ENCODE measurements at places on chromosomes 12 and 14. TPM values are rescaled to one million over a fixed set of nuclear protein-coding genes. Genes with fewer than 3 reads are reported as not detected.
A peak's percentile ranks its signal among the peaks of the same experiment; 100 is the strongest.

GRCh38 chr12:7092986-7093460 lies 778 bp upstream of the C1R start:
- no peak for DNase-seq

- no peak for DNase-seq
Observed at GRCh38 chr14:105039458-105040205, 18.7 kb upstream of the CDCA4 start.

DNA sequence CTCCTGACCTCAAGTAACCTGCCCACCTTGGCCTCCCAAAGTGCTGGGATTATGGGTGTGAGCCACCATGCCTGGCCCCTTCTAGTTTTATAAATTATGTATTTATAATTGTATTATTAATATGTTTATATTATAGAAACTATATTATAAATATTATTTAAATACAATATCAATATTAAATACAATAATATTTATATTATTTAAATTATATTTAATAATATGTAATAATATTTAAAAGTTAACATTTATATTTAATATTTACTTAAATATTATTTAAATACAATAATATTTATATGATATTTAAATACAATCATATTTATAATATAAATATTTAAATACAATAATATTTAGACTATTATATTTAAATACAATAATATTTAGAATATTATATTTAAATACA lies 20.0 kb downstream of the SDR9C7 start:
- no peak for DNase-seq

- peak; percentile 31 for DNase-seq
Observed at GRCh38 chr12:32455607-32456071, 56.3 kb downstream of the FGD4 start.

DNA sequence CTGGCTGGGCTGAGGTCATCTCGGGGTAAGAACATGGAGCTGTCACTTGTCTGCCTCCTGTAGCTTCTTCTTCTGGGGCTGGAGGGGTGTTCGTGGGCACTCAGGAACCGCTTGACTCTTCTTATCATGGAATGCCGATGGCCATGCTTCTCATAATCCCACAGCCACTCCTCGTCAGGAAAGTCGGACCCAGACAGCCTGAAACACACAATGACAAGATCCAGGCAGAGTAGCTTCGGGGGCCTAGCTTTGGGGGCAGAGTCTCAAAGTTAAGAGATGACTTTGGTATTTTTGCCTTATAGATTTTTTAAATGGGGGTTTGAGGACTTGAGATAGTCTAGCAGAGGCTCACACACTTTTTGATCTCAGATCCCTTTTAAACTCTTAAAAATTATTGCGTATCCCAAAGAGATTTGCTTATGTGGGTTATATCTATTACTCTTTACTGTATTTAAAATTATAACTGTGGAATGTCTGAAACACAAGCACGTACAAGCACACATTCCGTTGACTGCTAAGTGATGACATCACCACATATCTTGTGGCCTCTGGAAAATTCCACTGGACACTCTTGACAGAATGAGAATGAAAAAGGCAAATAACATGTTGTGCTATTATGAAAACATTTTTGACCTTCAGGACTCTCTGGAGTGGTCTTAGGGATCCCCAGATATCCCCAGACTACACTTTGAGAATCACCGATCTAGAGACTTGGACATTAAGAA lies 43.3 kb downstream of the BEST3 start:
- DNase-seq: no peak

DNA sequence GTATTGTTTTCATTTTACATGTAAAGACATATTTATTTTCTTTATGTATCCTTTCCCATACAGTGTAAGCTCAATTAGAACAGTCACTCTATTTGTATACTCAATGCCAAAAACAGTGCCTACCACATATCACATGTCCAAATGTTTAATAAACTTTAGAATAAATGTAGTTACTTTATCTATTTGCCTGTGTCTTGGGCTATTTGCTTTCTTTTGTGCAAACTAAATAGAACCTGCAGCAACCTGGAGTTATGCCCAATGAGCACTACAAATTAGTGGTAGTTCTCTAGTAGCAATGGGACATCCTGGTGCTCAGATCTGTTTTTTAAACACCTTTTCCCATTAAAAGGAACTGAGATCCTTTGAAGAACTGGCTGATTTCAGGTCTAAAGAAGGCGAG lies 186.7 kb downstream of the PPFIA2 start:
- DNase-seq: no peak

DNA sequence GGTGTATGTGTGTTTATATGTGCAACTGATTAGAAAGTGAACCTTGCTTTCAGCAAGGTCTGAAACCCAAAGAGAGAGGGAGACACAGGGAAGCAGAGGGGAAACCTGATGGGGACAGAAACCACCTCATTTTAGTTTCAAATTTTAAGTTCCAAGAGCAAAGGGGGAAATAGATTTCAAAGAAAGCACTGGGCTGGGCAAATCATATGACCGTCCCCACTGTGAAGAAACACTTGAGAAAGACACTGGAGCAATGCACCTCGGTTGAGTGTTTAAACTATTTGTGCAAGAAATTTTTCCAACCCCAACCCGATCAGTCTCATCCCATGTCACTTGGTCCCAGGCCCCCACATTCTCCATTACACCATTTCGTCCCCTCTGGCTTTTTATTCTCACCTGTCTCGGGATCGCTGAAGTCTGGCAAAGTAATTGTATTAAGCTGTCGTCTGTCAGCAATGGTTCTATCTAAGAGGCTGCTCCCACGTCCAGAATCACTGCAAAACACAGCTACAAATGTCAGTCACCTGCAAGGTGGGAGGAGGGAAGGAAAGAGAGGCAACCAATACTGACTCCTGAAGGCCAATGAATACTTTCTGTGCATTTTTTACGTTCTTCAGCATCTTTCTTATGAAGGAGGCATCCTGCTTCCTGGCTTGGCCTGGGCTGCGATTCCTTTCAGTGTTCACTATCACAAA lies 205.7 kb downstream of the TTC7B start:
- no peak for DNase-seq

DNA sequence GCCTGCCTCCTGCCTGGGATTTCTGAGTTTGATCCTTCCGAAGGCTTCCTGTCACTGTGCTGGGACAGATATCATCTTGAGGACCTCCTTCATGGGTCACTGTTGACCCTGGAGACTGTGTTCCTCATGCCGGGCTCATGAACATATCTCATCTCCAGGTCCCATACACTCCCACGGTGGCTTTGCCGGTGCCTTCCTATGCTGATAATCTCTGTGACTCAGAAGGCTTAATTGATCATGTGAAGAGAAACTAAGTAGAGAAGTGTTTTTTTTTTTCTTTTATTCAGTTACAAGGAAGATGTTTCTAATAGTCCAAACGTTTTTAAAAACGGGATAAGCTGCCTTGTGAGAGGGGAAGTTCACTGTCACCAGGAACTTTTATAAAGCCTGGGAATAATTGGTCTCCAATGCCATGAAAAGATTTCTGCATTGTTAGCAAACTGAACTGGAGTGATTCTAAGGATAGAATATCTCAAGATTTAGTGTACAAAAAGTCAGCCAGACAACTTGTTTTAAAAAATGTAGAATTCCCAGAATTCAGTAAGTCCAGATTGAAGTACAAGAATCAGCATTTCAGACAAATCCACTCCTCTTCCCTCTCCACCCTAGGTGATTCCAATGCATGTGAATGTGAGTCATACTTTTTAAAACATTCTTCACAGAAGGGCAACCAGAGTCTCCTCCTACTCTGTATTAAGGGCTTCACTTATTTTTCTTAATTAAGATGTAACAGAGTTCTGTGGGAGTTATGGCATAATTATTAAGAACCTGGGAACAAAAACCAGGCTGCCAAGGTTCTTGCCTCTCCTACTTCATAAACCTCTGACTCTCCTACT lies 139.8 kb upstream of the LGR5 start:
- DNase-seq: no peak

- no peak for DNase-seq
Observed at GRCh38 chr14:90979515-90979914, 80.9 kb downstream of the RPS6KA5 start.

GRCh38 chr12:124720681-124721500 lies 142.8 kb downstream of the SCARB1 start:
- no peak for DNase-seq

GRCh38 chr14:61470961-61471293 lies 149.5 kb downstream of the PRKCH start:
- DNase-seq: no peak

GRCh38 chr14:87405563-87405962 lies 587.4 kb downstream of the GALC start:
- DNase-seq: no peak

GRCh38 chr14:68955164-68955850 lies 23.8 kb downstream of the ACTN1 start:
- DNase-seq: no peak

DNA sequence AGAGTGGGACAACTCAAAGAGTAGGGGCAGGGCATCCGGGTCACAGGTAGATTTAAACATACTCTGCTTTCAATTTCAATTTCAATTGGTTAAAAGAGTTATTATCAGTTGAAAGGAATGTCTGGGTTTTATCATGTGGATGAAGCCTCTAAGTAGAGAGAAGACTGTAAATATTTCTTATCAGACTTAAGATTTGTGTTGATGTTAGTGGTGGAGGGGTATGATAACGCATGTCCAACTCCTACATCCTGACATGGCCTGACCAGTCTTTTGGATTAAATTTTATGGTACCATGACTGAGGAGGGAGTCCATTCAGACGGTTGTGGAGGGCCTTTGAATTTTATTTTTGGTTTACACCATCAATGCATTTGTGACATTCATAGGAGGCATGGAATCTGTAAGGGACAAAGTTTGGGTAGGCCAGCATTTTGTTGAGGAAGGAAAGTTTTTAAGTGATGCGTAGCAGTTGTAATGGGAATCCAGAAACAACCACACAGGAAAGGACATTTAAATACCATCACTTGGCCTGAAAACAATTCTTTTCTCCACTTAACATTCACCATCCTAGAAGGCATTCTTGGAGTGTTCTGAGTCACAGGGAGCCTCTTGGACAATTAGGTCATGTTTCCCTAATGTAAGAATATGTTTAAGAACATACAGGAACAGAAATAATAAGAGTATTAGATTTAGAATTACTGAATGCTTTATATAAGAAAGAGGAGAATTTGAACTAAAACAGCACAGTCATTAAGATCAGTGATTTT lies 371.9 kb downstream of the ATP23 start:
- DNase-seq: no peak

DNA sequence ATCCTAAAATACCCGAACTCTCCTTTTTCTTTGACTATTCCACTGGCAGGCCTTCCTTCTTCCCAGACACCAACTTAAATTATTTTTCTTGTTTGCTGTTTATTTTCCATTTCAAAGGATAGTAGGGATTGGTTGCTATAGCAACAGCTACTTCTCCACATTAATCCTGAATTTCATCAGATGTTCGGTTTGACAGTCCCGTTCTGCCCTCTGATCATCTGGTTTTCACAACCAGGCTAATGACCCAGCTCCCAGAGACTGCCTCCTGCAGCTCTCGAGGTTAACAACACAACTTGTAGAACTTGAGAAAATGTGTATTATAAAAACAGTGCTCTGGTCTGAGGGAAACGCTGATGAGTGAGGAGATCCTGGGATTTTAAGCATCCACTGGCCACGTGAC lies 45.5 kb downstream of the NUAK1 start:
- DNase-seq: peak; percentile 45

DNA sequence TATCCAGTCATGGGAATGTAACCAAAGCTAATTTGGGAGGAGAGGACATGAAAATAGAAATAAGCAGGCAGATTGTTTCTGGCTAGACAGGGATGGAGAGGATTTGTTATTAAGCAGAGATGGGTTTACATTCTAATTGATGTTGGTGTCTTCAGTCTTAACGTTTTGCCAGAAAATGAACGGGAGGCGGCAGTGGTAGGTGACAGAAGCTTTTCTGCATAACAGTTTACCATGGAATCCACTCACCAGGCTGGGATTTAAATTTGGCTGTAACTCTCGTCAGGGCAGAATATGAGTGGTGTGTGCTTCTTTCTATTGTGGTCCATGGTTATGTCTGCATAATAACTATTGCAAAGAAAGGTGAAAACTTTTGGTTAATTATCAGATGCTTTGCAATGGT lies 50.2 kb upstream of the OTX2 start:
- no peak for DNase-seq

- peak; percentile 40 for DNase-seq
Observed at GRCh38 chr14:104642540-104642868, 37.9 kb upstream of the TMEM179 start.

DNA sequence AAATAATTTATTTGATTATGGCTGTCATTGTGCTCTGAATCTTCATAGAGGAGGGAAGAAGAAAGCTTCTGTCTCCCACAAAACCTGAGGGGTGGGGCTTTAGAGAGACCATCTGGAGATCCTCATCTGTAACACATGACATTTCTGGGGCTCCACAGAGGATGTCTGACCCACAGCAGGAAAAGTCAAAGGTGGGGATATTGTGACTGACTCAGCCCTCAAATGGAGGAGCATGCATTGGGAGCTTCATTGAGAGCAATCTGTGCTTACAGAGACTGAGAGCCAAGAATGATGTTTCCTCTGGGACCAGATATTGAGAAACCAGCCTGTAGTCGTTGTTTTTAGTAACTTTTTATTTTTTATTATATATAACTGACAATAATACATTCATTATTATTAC lies 158.7 kb downstream of the SYT1 start:
- no peak for DNase-seq

DNA sequence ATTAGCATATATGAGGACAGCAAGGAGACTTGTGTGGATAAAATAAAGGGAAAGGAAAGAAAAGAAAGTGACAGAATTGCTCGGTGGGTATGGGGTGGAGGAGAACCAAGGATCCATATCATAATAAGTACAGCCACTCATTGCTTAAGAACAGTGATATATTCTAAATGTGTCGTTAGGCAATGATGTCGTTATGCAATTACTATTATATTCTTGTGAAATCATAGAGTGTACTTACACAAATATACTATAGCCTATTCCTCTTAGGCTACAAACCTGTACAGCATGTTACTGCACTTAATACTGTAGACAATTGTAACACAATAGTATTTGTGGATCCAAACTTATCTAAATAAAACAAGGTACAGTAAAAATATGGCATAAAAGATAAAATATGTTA lies 271.1 kb downstream of the CCER1 start:
- no peak for DNase-seq

GRCh38 chr14:66979101-66979974 lies 209.9 kb upstream of the GARIN2 start:
- DNase-seq: no peak

DBX2 gene
- not detected for total RNA-seq

OR6C6 gene
- total RNA-seq: not detected

ACVR1B gene
- total RNA-seq: 48.6 TPM

CEBPE gene
- total RNA-seq: not detected

ACACB gene
- total RNA-seq: 10.6 TPM

SLC6A15 gene
- total RNA-seq: 6.3 TPM

TAS2R46 gene
- total RNA-seq: 1.3 TPM

TMEM121 gene
- 0.29 TPM for total RNA-seq

LALBA gene
- not detected for total RNA-seq

MOK gene
- total RNA-seq: 135 TPM

Measured in endodermal cell (in vitro differentiated cells).